ENCODE measurements at places on chromosomes 2 and 18. TPM values are rescaled to one million over a fixed set of nuclear protein-coding genes. Genes with fewer than 3 reads are reported as not detected.

GRCh38 chr2:172293952-172294351 lies 133.4 kb upstream of the ITGA6 start:
- H3K27ac ChIP-seq: no peak overlapping the region
- H3K36me3 ChIP-seq: no peaks in the 10 kb centered on the region
- H3K4me1 ChIP-seq: no peaks in the 10 kb centered on the region

DNA sequence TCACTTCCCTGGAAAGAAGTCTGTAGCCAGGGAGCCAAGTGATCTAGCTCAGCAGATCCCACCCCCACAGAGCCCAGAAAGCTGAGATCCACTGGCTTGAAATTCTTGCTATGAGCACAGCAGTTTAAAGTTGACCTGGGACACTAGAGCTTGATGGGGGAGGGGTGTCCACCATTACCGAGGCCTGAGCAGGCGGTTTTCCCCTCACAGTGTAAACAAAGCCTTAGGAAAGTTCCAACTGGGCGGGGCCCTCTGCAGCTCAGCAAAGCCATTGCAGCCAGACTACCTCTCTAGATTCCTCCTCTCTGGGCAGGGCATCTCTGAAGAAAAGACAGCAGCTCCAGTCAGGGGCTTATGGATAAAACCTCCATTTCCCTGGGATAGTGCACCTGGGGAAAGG lies 887.2 kb upstream of the LRATD1 start:
- H3K4me1 ChIP-seq: no peaks in the 10 kb centered on the region
- no peak for DNase-seq
- H3K4me3 ChIP-seq: no peak overlapping the region
- H3K36me3 ChIP-seq: no peaks in the 10 kb centered on the region
- no peak overlapping the region for H3K27ac ChIP-seq
- no peaks in the 10 kb centered on the region for H3K27me3 ChIP-seq

DNA sequence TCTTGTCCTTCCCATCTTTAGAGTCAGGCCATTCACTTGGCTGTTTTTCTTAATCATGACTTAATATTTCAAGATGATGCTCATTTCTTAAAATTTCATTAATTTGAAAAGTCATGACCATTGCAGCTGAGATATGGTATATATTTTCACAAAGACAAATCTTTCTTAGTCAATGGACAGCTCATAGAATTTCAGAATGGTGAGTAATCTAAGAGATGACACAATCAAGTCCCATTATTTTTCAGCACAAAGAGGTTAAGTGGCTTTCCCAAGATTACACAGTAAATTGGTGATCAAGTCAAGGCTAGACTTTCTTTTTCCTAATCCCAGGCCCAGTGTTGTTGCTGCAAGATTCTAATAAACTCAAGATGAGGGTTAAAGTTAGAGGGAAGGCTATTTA lies 34.4 kb upstream of the NT5C1B start:
- no peak for DNase-seq
- no peaks in the 10 kb centered on the region for H3K27me3 ChIP-seq
- no peak overlapping the region for H3K4me3 ChIP-seq

GRCh38 chr2:126921066-126921465 lies 22.4 kb downstream of the TEX51 start:
- no peaks in the 10 kb centered on the region for H3K36me3 ChIP-seq
- H3K27ac ChIP-seq: no peak overlapping the region
- no peaks in the 10 kb centered on the region for H3K27me3 ChIP-seq
- H3K4me3 ChIP-seq: no peak overlapping the region
- no peaks in the 10 kb centered on the region for H3K4me1 ChIP-seq

DNA sequence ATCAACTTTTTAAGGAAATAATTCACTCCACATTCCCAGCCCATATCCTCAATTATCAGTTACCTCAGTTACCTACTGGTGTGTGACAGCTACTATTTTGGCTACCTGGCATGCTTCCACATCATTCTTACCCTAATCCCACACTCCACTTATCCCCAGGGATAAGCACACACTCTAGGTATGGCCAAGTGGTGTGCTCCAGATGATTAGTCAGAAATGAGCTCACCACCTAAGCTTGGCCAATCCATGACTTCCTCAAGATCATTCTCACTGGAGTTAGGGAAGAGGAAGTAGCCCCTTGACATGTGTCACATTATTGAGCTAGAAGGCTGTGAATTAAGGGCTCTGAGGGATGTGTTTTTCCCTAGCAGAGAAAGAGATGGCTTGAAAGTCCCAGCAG lies 20.9 kb upstream of the SMAD4 start:
- H3K27me3 ChIP-seq: no peaks in the 10 kb centered on the region
- H3K4me3 ChIP-seq: no peak overlapping the region
- H3K4me1 ChIP-seq: no peaks in the 10 kb centered on the region
- H3K27ac ChIP-seq: no peak overlapping the region

GRCh38 chr2:146984014-146984413 lies 860.8 kb upstream of the ACVR2A start:
- DNase-seq: no peak
- H3K27ac ChIP-seq: no peak overlapping the region
- H3K4me3 ChIP-seq: no peak overlapping the region
- no peaks in the 10 kb centered on the region for H3K36me3 ChIP-seq
- no peaks in the 10 kb centered on the region for H3K4me1 ChIP-seq

DNA sequence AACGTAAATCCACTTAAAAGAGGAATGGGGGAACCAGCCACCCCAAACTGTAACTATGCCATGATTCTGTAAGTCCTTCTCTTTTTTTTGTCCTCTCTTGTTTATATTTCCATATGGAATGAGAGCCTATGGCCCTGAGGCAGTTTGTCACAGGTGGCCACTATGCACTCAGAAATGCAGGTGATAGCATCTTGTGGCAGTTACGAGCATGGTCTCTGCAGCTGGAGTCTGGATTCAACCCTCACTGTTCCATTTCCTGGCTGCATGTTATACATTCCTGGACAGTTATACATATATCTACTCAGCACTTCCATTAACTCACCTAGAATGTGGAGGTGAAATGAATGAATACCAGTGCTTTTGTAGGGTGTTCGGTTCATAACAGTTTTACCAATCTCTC lies 291.5 kb upstream of the FANCL start:
- no peaks in the 10 kb centered on the region for H3K36me3 ChIP-seq
- H3K4me3 ChIP-seq: no peak overlapping the region
- no peak overlapping the region for H3K27ac ChIP-seq
- H3K27me3 ChIP-seq: no peaks in the 10 kb centered on the region

DNA sequence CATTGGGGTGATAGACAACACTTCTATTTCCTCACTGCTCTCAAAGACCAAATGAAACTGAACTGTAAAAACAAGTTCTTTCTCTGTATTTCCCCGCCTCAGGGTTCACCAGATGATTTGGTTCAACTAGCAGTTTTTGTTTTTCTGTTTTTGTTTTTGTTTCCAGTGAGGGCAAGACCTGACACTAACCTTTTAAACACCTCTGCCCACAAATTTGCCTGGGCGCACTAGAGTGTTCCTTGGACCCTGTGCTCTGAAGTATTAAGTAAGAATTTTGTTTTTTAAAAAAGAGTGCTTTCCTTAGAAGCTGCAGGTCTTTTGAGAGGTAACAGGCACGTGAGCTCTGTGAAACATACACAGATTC lies 92.9 kb downstream of the DYSF start:
- no peak overlapping the region for H3K4me3 ChIP-seq
- peaks cover 5% of the 10 kb centered on the region for H3K4me1 ChIP-seq
- H3K36me3 ChIP-seq: no peaks in the 10 kb centered on the region
- H3K27me3 ChIP-seq: peaks cover 15% of the 10 kb centered on the region
- no peak overlapping the region for H3K27ac ChIP-seq

DNA sequence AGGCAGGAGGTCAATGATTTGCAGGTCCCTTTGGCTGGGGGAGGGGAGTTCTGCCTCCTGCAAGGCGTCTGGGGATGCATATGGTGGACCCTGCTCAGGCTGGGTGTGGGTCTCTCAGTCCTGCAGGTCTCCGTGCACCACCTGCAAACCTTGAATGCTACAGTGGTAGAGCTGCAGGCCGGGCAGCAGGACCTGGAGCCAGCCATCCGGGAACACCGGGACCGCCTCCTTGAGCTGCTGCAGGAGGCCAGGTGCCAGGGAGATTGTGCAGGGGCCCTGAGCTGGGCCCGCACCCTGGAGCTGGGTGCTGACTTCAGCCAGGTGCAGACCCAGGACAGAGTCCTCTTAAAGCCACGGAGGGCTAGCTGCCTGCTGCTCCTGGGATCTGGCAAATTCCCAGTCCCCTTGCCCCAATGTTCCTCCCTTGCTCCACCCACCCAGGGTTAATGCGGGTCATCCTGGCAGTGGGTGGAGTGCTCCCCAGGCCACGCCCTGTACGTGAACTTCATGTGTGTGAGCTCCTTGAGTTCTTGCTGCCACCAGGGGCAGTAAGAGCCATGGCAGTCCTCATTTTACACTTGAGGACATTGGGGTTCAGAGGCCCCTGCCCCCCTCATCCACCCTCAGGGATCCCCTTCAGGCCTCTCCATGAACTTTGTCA lies 3.1 kb downstream of the PROM2 start:
- no peak overlapping the region for H3K27ac ChIP-seq
- no peaks in the 10 kb centered on the region for H3K4me1 ChIP-seq
- no peak for DNase-seq
- H3K4me3 ChIP-seq: no peak overlapping the region
- H3K27me3 ChIP-seq: no peaks in the 10 kb centered on the region

DNA sequence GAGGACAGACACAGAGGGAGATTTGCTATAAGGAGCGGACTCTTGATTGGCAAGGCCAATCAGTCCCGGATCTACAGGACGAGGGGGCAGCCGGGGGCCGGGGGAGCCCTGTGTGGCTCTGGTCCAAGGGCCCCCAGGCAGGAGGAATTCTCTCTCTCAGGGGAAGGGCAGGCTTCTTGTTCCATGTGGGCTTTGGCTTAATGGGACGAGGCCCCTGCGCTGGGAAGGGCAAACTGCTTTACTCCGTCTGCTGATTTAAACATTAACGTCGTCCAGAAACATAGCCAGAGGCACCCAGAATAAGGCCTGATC lies 75.9 kb downstream of the TMEM18 start:
- no peaks in the 10 kb centered on the region for H3K27me3 ChIP-seq
- DNase-seq: no peak
- H3K4me3 ChIP-seq: no peak overlapping the region
- H3K4me1 ChIP-seq: no peaks in the 10 kb centered on the region

The CTAGE1 gene
- not detected for total RNA-seq

The GCG gene
- total RNA-seq: not detected

The SDC1 gene
- not detected for total RNA-seq

The C2orf15 gene
- 1.0 TPM for total RNA-seq

The SMC6 gene
- total RNA-seq: 111 TPM

The SPRED2 gene
- 0.53 TPM for total RNA-seq
